NCI-H2081 treated with DMSO at 0.1 percent for 48 hours (cell line): ENCODE measurements at places on chromosomes 12 and 14.

DNA sequence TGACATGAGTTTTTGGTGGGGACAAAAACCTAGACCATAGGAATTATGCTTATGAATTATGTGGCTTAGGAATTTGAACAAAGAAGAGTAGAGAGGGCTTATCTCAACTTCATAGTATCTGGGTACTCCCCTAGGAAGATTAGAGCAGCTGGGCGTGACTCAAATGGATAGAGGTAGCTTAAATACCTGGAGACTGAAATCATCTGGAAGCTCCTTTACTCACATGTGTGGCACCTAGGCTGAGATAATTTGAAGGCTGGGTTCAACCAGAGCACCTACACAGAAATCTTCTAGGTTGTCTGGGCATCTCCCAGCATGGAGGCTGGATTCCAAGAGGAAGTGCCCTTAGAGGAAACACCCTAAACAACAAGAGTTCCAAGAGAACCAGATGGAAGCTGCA lies 393.9 kb downstream of the ADAMTS20 start:
- DNase-seq, result no peak

- no peak for DNase-seq
These were observed at the start of gene CLEC2B for GRCh38 chr12:9869307-9870161. CLEC2B (minus strand) TSS chr12:9869354.

DNA sequence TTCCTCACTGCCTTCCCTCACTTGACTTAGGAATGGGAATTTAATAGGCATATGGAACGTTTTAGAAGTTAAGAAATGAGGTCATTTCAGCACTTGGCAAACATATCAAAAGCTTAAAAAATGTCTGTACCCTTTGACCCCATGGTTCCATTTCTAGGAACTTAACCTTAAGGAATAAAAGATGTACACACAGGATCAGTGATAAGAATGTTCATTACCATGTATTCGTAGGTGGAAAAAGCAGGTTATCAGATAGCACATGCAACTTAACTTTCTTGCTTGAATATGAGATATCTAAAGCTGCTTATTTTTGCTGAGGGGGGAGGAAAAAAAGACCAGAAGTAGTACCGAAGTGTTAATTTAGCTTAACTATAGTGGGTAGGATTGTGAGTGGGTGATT lies 57.2 kb downstream of the TTLL5 start:
- DNase-seq, result no peak

GRCh38 chr12:21659383-21659782 lies 1.7 kb upstream of the LDHB start:
- DNase-seq, result no peak

GRCh38 chr12:42473130-42473529 lies 116.4 kb downstream of the PRICKLE1 start:
- DNase-seq, result no peak

DNA sequence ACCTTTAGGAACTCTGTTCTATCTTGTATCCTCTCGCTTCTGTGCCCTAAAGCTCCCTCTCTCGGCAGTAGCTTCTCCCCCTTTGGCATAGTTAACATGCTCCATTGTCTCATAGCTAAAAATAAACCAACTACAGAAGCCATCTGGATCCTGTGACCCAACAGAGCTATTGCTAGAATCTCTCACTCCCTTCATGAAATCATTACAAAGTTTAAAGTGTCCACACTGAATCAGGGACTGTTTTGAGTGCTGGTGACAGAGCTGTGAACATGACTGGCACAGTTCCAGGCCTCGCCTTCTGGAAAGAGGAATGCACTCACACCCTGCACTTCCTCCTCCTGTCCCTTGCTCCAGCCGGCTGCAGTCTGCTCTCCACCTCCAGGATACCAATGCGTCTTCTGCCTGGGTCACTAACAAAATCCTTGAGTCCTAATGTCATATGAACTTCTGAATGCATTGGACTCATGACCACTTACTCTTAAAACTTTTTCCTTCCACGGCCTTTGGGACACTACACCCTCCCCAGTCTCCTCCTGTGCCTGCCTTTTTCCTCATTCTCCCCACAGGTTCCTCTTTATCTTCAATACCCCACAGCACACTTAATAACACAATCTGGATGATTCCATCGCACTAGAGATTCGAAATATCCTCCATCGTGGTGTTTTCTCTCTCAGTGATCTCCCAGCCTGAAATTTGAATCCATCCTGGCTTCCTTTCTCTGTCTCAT lies 13.2 kb downstream of the PLBD1 start:
- no peak for DNase-seq

DNA sequence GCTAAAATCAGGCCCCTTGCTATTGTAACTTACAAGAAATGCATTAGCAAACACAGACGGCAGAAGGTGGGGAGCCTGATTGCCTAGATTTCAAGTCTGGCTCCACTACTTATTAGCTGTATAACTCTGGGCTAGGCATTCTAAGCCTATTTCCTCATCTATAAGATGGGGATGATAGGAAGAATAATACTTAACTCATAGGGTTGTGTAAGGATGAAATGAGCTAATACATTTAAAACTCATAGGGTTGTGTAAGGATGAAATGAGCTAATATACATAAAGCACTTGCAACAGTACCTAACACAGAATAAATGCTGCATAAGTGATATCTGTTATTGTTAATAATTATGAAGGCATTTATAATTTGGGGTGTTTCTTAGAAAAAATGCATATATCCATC lies 60.1 kb upstream of the DIO2 start:
- no peak for DNase-seq
